Transverse colon (tissue), 4 donors: ENCODE measurements at places on chromosomes 12 and 14.

DNA sequence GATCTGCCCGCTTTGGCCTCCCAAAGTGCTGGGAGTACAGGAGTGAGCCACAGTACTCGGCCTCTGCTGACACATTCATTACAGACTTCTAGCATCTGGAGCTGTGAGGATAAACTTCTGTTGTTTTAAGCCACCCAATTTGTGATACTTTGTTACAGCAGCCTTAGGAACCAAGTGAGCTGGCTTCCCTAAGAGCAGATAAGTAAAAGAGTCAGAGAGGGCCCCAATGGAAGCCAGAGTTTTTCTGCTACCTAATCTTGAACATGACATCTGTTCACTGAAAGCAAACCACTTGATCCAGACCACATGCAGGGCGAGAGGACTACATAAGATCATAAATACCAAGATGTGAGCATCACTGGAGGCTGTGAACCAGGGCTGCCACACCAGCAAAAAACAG is 3.7 kb upstream of the MAPKAPK5 start:
- DNase-seq, result no peak

- no peak for DNase-seq
These were observed 111.7 kb downstream of the SLC8A3 start for GRCh38 chr14:70077005-70077404.

DNA sequence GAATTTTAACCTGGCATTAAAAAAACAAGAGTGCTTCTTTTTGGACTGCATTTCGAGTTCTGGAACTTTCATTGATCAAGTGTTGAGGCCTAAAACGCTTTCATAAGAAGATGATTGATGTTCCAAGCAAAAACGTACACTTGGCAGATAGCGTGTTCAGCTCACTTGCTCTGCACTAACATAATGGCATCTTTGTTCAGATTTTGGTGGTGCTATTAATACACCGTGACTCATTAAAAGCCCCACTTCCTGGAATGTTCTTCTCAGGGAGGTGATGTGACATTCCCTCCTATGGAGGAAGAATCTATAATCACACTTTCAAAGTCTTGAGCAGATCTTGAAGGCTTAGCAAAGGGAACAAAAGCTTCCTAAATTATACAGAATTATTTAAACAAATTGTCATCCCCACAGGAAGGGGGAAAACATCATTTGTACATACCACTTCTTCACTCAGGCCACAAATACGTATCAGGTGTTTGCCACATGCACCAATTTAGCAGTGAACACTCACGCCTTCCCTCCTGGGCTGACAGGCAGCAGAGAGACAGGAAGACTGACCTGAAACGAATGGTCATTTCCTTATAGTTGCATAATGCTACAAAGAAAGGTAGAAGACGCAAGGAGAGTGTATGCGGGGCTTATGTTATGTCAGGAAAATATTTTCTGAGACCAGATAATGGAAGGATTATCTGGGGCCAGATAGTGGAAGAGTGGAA is 15.4 kb downstream of the HSP90AA1 start:
- no peak for DNase-seq

GRCh38 chr14:57831981-57832380 is 33.9 kb downstream of the SLC35F4 start:
- DNase-seq, result no peak

DNA sequence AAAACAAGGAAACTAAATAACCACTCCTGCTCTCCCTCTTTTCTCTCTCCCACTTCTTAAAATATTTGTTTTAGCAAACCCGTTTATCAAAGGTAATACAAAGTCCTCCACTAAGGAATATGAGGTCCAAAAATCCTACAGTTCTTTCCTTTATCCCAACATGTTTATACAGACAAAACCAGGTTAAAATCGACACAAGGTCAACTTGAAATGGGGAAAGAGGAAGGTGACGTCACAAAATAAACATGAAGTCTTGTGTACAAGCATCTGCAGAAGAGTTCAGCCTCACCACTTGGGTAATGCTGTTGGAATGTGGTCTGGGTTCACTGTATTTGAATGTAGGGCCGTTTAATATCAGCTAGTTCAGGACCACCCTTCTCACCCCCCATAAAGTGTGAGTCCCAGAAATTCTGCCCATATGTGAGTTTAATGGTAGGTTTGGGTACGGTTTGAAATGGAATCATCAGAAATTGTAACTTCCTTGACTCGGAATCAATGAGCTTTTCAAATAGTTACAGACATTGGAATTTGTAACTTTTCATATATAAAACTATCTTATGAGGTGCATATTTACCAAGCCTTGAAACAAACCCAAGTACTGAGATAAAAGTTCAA is 120.0 kb upstream of the SLC38A2 start:
- DNase-seq, result no peak

GRCh38 chr12:29317556-29318363 is 63.2 kb downstream of the ERGIC2 start:
- DNase-seq, result peak; percentile 55

DNA sequence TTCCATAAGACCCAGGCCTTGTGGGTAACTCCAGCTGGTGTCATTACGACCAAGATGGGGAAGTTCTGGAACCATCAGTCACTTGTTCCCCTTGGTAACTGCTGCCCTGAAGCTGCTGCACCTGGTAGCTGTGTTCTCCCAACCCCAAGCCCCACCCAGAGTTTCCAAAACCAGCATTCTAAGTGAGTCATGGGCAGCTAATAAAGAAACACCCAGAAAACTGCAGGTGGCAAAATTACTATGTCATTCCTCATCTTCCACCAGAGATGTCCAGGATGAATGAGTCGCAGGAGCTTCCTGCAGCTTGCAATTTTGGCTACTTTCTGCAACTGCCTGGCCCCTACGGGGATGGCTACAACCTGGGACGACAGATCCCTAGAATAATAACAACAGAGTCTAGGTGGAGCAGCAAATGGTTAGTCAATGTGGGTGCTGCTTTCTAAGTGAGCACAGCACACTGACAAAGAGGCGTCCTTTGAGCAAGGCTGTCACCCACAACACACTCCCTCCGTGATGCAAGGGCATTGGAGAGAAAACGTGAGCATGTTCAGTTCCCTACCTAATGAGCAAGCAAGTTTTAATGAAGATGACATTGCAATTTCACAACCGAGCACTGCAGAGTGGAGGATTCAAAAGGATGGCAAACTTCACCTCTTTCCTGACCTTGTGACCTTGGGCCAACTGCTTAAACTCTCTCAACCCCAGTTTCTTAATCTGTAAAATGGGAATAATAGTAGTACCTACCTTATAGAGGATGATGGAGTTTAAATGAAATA is 301.4 kb upstream of the NOS1 start:
- DNase-seq, result no peak

- no peak for DNase-seq
These were observed 28.3 kb upstream of the ATP2A2 start for GRCh38 chr12:110252716-110253115.

- no peak for DNase-seq
These were observed 21.1 kb downstream of the TMBIM6 start for GRCh38 chr12:49762468-49762847.

- peak; percentile 83 for DNase-seq
These were observed 87.8 kb upstream of the DYNC1H1 start for GRCh38 chr14:101876555-101876938.

DNA sequence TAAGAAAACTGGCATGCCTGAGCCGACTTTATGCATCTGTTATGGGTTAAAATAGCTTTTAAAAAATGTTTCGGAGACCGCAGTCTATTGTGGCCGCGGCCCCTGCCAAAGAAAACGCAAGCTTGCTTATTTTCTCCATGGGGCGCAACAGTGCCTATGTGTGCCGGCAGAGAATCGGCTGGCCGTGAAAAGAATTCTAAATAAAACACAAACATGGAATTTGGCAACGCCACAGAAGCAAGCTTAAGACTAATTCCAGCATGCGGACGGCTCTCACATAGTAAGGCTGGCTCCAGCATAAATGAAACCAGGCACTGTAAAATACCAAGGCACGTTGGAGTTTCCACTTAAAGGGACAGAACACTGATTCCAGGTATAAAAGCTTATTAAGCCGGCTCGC is 56.7 kb downstream of the BCL11B start:
- DNase-seq, result no peak

DNA sequence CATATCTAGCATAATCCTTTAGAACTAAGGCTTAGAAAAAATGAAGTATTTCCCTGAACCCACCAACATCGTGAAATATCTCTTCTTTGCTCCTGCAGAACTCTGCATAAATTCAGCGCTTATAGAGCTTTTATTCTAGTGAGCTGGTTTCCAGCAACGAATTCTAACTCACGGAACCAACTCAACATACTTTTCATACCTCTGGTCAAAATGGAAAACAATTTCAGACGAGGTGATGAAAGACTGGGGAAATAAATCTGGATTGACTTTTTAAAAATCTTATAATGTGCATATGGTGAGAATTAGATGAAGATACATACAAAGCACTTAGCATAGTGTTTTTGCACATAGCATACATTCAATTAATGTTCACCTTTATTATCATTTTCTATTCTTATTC is 62.6 kb upstream of the BBS10 start:
- no peak for DNase-seq

DNA sequence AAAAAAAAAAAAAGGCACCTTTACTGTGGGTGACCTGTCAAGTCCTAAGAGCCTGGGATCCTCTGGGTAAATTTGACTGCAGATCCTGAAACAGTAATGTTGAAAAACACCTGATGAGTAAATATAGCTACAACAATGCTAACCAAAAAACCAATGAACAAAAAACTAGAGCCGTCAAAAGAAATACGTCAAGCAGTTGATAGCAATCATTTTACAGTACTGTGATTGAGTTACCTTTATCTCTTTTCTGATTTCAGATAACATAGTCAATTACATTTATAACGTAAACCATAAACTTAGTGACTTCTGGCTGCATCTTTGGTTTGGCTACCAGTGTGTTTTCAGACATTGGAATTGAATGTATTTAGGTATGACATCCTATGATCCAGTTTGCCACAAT is 6.1 kb upstream of the TMED2 start:
- no peak for DNase-seq

GRCh38 chr12:24554612-24555295 is 394.1 kb downstream of the BCAT1 start:
- DNase-seq, result no peak

DNA sequence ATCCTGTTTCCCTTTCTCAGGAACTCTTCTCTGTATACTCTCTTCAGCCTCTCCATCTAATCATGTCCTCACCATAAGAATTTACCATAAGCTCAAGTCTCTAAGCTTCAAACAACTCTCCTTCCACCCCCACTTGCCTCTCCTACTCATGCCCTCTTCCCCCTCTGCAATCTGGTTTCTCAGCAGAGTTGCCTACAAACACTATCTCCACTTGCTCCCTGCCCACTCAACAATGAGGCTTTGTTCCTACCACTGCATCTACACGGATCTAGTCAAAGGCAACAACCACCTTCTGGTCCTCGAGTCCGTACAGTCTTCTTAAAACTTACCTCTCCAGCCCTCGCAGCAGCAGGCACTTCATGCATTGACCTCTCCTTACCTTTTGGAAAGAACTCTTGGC is 17.2 kb upstream of the FBLN5 start:
- no peak for DNase-seq

GRCh38 chr12:52080403-52081251 is 1.1 kb downstream of the SMIM41 start:
- DNase-seq, result no peak

DNA sequence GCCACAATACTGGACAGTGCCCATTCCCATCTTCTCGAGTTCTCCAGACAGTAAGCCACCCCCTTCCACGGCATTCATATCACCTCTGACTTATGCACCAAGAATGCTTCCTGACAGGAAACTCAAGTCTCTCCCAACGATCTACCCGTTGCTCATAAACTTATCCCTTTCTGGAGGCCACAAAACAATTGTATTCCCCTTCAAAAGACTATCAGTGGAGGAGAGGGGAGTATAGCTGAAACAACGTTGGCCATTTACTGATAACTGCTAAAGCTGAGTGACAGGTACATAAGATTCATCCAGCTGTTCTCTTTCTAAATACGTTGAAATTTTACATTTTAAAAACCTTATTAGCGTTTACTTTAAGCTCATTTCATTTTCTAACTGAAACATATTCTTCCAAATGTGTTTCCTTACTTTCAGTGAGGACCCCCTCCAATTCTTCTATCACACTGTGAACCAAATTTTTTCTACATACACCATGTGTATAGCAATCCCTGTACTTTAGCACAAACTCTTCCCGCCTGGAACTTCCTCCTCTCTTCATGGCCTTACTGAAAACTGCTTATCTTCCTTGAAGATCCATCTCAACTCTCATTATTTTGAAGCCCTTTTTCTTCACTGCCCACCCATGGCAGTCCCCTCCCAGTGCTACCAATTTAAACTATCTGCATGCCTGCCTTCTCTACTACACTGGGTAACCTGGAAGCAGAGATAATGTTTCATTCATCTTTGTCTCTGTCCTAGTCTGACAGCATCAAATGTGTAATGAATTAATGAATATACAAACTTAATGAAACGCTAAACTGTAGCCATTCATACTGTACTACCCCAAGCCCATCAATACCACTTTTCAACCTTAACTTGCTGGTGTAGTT is 28.8 kb downstream of the ATXN2 start:
- DNase-seq, result no peak

- DNase-seq, result no peak
These were observed 30.5 kb upstream of the FZD10 start for GRCh38 chr12:130131801-130132200.

- DNase-seq, result no peak
These were observed 385.3 kb downstream of the CCER1 start for GRCh38 chr12:90569685-90570084.

GRCh38 chr14:85533023-85533860 is 3.3 kb downstream of the FLRT2 start:
- DNase-seq, result no peak

DNA sequence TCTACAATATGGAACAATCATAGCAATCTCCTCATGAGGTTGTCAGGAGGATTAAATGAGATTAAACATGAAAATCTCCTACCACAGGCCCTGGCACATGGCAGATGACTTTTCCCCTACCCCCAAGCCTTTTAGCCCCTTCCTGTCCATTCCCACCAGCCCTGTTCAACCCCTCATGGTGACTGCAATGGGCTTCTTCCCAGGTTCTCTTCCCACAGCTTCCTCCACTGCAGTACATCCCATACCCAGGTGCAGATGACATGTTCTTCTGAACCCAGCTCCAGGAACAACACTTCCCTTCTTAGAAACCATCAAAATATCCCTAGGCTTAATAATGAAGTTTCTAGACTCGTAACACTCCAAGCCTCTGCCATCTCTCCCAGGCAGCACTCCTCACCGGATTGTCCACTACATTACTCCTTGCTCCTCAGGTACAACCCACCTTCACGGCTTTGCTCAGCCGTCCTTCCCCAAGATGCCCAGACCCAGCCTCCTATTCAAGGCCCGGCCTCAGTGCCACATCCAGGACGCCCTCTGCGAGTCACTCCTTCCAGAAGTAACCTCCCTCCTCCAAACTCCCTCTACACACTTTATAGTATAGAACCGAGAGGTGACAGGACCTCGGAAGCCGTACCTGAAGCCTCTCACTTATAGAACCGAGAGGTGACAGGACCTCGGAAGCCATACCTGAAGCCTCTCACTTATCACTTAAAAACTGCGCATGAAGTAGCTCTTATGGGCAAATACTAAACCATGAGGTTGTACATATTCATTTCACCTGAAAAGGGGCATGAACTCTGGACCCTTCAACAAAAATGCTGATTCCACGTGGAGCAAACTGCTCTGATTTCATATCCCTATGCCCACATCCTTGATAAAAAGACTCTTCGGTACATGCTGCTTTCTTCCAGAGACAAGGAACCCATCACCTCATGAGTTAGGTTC is 1.5 kb downstream of the CRACR2A start:
- DNase-seq, result no peak

GRCh38 chr14:92173668-92174067 is 51.9 kb downstream of the CPSF2 start:
- DNase-seq, result no peak

- DNase-seq, result no peak
These were observed 63.4 kb upstream of the PLEKHG3 start for GRCh38 chr14:64640839-64641238.
